Activated CD4-positive, alpha-beta T cell treated with anti-CD3 and anti-CD28 coated beads, Interleukin-2, Interleukin-4, amounts not matched to agents 100 ng/mL and 50 ng/mL, durations not matched to agents 16 hours and 8 hours (primary cell): ENCODE measurements at places on chromosomes 7 and 10.
A peak's percentile ranks its signal among the peaks of the same experiment; 100 is the strongest.

GRCh38 chr7:108947526-108947925 lies 377.9 kb downstream of the DNAJB9 start:
- no peak for DNase-seq

DNA sequence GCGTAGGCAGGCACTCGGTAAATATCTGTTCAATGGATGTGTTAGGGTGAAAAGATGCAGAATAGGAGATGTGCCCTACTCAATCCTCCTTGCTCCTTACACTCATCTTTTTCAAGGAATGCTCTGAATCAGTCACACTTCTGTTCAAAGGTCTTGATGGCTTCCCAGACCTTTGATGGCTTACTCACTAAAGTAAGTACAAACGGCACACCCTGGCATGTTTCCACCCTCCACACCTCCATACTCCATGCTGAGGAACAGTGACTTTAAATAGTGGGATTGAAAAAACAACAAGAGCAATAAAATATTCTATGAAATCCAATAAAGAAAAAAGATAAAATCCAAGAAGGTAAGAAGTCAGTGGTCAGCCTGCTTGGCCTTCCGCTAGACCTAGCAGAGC lies 569.2 kb downstream of the SORCS1 start:
- DNase-seq = no peak

- DNase-seq = no peak
Measured at GRCh38 chr7:47777531-47778152, 170.6 kb downstream of the PKD1L1 start.

DNA sequence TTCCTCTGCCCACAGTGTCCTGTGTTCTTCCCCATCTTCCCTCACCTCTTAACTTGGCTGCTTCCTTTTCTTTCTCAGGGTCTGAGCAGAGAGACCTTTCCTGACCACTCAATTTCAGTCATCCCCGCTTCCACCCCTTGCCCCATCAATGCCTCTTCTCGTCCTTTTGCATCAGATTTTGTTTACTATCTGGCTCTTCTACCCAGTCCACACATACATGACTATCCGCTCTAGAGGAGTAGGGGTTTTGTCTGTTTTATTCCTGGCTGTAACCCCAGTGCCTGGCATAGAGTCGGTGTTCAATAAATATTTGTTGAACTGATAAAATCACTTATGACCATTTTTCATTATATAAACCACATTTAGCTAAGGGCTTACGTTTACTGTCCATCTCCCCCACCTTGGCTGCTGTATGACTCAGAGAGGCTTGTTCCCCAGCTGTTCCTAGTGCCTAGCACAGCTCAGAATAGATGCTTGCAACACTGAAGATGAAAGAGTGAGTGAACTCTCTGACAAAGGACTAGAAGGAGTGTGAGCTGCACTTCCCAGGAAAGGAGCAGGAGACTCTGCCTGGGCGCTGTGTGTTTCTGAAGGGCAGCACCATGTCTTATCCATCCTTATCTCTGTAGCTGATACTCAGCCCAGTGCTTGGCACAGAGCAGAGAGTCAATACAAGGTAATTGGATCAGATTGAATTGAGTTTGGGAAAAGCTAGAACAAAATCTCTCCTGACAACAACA lies 21.9 kb downstream of the ARID5B start:
- no peak for DNase-seq

DNA sequence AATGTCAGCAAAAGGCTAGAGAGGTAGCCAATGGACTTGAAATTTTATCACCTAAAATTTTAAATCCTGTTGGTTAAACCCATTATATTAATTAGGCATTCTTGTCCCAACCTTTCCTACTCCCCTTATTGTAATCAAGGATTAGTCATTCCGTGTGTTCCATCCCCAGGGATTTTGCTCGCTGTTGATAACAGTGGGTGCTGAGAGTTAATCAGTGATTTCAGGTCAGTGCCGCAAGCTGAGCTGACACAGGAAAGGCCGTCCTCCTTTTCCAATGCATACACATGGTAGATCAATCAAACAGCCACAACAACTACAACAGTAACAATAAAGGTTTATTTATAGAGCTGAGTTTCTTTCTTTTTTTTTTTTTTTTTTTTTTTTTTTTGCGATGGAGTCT lies 271.4 kb downstream of the ACTR3B start:
- DNase-seq = no peak

- no peak for DNase-seq
Measured at GRCh38 chr10:29731760-29732159, 97.0 kb upstream of the SVIL start.

DNA sequence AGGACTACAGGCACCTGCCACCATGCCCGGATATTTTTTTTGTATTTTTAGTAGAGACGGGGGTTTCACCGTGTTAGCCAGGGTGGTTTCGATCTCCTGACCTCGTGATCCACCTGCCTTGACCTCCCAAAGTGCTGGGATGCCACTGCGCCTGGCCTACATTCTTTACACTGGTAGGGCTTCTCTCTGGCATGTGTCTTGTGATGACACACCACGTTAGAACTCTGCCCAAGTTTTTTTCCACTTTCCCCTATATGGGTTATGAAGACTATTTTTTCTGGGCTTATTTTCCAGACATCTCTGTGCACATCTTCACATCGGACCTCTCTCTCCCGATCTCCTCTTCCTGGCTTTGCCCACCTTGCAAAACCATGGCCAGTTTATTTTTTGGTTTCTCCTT lies 10.7 kb downstream of the FAM200A start:
- DNase-seq = no peak

DNA sequence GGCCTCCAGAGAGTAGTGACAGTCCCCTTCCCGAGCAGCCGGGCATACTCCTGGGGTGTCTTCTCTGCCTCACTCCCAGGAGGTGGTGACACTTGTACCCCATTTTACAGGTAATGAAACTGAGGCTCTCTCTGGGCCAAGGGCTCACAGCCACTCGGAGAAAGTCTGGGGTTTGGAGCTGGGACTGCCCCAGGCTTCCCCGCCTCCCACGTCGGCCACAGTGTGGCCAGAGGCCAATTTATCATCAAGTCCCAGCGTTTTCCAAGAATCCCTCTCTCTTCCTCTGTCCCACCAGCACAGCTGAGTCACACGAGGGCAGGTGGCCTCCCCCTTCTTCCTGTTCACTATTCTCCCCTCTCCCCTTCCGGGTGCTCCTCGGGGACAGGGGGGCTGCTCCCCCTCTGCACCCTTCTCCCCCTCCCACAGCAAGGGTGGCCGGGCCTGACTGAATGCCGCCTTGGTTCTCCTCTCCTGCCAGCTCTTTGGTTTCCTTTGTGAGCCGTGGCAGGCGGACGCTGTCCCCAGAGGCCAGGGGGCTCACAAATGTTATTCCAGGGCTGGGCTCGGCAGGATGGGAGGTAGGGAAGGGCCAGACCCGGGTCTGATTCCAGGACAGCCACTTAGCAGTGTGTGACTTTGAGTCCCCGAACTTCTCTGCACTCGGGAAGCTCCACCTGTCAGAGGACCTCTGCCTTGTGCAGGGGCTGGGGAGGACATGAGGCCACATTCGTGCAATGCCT lies 17.7 kb downstream of the CLIP2 start:
- DNase-seq = no peak

- DNase-seq = no peak
Measured at GRCh38 chr7:74202841-74203556, 6.8 kb upstream of the LAT2 start.

GRCh38 chr10:112842832-112843360 lies 107.2 kb upstream of the TCF7L2 start:
- no peak for DNase-seq

- DNase-seq = peak; percentile 91
Measured at GRCh38 chr7:139682136-139683013, 95.4 kb downstream of the HIPK2 start.

- DNase-seq = no peak
Measured at GRCh38 chr7:159191236-159191635, 46.6 kb upstream of the VIPR2 start.

DNA sequence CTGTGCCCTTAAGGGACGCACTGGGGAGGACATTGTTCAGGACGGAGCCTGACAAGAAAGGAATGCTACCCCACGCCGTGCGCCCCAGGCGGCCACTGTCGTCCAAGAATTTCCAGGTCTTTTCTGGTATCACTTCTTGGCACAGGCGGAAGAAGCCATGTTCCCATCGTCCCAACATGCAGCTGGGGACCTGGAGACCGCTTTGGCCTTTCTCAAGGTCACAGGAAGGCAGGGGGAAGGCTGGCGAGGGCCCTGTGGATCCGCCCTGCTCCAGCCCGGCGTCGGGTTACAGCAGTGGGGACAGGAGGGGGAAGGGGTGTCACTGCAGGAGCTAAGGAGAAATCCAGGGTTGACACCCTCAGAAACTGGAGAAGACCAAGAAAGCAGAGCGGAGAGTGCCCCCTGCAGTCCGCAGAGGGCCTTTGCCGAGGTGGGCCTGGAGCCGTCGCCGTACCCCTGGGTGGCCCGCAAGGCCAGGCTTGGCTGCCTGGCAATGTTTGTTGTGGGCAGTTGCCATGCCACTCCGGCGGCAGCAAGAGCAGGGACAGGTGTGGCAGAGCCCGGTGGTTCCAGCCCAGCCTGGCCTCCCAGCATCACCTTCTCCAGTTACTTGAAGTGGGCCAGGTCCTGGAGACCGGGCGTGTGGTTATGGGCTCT lies 104.1 kb downstream of the LHPP start:
- no peak for DNase-seq

GRCh38 chr10:3090914-3091787 lies 23.8 kb downstream of the PFKP start:
- DNase-seq = peak; percentile 90

DNA sequence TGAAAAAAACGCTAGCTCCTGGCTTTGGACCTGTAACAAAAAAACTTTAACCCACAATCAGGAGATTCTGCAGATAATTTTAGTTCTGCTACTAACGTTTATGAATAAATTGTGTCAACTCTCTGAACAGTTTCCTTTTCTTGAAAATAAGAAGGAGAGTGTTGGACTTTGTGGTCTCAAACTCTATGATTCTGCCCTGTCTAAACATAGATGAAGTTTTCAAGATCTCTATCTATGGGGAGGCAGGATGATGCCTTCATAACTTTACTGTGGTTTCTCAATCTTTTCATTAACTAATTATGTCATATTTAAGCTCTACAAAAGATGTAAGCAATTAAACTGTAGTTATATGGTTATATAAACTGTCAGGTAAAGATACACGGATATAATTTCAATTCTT lies 162.0 kb downstream of the REEP3 start:
- peak; percentile 38 for DNase-seq

DNA sequence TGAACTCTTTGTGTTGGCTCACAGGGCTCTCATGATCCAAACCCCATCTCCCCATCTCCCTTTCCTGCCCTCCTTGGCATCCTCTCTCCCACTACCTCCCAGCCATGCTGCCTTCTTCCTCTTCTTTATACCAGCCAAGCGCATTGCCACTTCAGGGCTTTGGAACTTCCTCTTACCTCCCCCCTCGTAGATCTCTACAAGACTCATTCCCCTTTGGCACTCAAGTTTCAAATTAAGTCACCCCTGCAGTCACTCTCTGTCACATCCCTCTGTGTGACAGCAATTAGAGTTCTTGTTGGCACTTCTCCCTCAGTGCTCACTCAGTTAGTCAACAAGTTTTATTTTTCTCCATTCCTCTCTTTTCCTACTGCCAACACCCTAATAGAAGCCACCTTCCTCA lies 20.8 kb upstream of the NRP1 start:
- DNase-seq = peak; percentile 9

GRCh38 chr10:129777687-129778086 lies 186.4 kb downstream of the EBF3 start:
- DNase-seq = no peak

DNA sequence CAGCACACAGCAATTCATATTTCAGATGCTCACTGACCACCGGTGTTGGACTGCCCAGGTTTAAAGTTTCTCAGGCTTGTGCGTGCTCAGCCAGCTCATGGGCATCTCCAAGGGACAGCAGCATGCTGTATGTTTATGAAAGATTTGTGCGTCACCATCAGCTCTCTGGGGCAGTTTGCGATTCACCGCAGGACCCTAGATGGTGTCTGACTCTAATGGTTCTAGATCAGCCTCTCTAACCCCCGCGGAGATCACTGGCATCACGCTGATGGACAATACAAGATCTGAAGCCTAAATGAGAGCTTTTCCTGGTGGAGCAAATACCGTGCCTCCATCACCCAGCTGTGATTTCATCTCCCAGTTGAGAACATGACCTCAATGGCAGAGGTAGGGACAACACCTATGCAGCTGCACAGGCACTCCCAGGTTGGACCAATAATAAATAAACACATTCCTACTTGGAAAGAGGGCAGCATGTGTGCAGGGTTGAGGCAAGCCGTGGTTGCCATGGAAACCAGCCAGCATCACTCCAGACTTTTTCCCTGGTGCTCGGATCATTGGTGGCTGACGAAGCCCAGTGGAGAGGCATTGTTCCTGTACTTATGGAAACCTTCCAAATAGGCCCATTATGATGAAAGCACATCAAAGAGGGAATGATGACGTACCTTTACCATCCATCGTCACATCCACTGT lies 253.6 kb downstream of the KCNMA1 start:
- DNase-seq = no peak

DNA sequence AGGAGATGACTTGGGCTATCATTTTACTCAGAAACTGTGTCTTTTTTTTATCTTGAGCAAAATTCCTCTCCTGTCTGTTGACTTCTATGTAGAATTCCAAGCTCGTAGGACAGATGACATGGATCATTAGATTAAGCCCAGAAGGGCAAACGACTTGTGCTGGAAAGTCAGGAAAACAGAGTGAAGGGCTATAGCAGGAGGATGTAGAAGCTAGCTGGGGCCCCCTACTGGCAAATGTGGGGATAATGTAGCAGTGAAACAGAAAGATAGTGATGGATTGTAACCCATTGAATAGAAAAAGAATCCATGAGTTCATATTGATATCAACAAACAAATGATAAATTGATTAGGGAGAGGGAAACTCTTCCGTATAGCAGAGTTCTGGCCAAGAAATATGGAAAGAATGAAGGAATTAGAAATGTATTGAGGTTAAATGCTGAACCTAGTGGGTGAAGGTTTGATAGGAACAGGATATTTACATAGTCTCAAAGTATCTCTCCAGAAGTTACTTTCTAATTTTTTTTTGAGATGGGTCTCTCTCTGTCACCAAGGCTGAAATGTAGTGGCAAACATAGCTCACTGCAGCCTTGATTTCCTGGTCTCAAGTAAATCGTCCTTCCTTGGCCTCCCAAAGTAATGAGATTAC lies 103.6 kb downstream of the LYZL1 start:
- peak; percentile 27 for DNase-seq

GRCh38 chr7:155169498-155170065 lies 99.5 kb downstream of the HTR5A start:
- no peak for DNase-seq

DNA sequence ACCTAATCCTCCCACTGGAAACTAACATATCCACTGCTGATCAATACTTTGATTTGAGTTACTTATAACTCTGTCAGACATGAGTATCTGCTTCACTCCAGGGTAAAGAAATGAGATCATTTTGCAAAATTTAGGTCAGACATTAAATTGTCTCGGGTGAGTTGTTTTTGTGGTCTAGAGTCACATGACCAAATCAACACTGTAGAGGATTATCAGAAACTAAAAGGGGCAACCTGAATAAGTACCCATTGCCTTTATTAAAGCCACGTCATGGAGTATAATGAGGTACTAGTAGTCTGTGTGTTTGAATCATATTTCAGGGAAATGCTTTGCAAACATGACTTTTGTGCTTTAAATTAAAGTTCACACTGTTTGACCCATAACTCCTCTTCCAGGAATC lies 107.7 kb upstream of the ADO start:
- no peak for DNase-seq
